Endothelial cell of umbilical vein (primary cell): ENCODE measurements at places on chromosomes 6 and 20. TPM values are rescaled to one million over a fixed set of nuclear protein-coding genes. Genes with fewer than 3 reads are reported as not detected.

Gene SCRT2
- total RNA-seq: not detected in 2 replicates

Gene POU5F1
- total RNA-seq: not detected in 2 replicates

Gene WASF1
- 20.9 and 23.2 TPM in 2 replicates for total RNA-seq

Gene SIRPG
- not detected in 2 replicates for total RNA-seq

Gene TFAP2B
- not detected in 2 replicates for total RNA-seq

Gene PRSS16
- total RNA-seq: not detected in 2 replicates

Gene TRIM40
- total RNA-seq: not detected in 2 replicates

Gene LHFPL5
- not detected in 2 replicates for total RNA-seq

Gene SLC29A1
- total RNA-seq: 202 and 219 TPM in 2 replicates

Gene SOBP
- 6.1 and 6.6 TPM in 2 replicates for total RNA-seq

Gene NCOA6
- total RNA-seq: 25.5 and 26.7 TPM in 2 replicates

Gene CLPSL2
- not detected in 2 replicates for total RNA-seq
